Activated naive CD8-positive, alpha-beta T cell treated with anti-CD3 and anti-CD28 coated beads, Interleukin-2, amount 10 ng/mL, durations not matched to agents 7 days and 5 days (primary cell): ENCODE measurements at places on chromosomes 6 and 20. TPM values are rescaled to one million over a fixed set of nuclear protein-coding genes. Genes with fewer than 3 reads are reported as not detected.

Gene APOBEC2
- not detected for total RNA-seq

Gene HLA-DQA1
- 4.6 TPM for total RNA-seq

Gene ATAT1
- total RNA-seq = 11.2 TPM

Gene CPXM1
- 0.31 TPM for total RNA-seq

Gene SCGN
- not detected for total RNA-seq

Gene OPN5
- not detected for total RNA-seq

Gene JARID2
- total RNA-seq = 30.0 TPM

Gene BICRAL
- total RNA-seq = 29.6 TPM
